ENCODE measurements at places on chromosomes 5 and 9. TPM values are rescaled to one million over a fixed set of nuclear protein-coding genes. Genes with fewer than 3 reads are reported as not detected.

Gene KIF4B
- total RNA-seq = 0.03 TPM

Gene SPATA31A3
- 0.05 TPM for total RNA-seq

Gene PRR7
- total RNA-seq = 41.0 TPM

Gene LVRN
- total RNA-seq = not detected

Gene PCDHB16
- total RNA-seq = 7.7 TPM

Gene RNF208
- total RNA-seq = 1.5 TPM

Gene JMY
- 15.7 TPM for total RNA-seq

Gene FOXD1
- 16.1 TPM for total RNA-seq

Gene PTGES
- 20.8 TPM for total RNA-seq

Gene SMIM33
- total RNA-seq = not detected

Gene HRH2
- 0.05 TPM for total RNA-seq

Gene ROPN1L
- 3.9 TPM for total RNA-seq

Gene STOML2
- 310 TPM for total RNA-seq

Gene HAVCR2
- 1.2 TPM for total RNA-seq

Gene IFNA2
- total RNA-seq = not detected

Gene PCDHA6
- total RNA-seq = 11.5 TPM

Gene PNPLA7
- total RNA-seq = 1.8 TPM

Data from A375 (cell line).